ENCODE measurements at places on chromosomes 7 and 10.

GRCh38 chr10:86130737-86131475 is 235.7 kb downstream of the GRID1 start:
- no peak for DNase-seq

- no peak for DNase-seq
Measured at GRCh38 chr7:18288322-18289037, 207.1 kb upstream of the HDAC9 start.

GRCh38 chr10:8079126-8079525 is 24.6 kb downstream of the GATA3 start:
- DNase-seq: no peak

GRCh38 chr10:1130995-1131790 is 75.0 kb downstream of the WDR37 start:
- DNase-seq: no peak

DNA sequence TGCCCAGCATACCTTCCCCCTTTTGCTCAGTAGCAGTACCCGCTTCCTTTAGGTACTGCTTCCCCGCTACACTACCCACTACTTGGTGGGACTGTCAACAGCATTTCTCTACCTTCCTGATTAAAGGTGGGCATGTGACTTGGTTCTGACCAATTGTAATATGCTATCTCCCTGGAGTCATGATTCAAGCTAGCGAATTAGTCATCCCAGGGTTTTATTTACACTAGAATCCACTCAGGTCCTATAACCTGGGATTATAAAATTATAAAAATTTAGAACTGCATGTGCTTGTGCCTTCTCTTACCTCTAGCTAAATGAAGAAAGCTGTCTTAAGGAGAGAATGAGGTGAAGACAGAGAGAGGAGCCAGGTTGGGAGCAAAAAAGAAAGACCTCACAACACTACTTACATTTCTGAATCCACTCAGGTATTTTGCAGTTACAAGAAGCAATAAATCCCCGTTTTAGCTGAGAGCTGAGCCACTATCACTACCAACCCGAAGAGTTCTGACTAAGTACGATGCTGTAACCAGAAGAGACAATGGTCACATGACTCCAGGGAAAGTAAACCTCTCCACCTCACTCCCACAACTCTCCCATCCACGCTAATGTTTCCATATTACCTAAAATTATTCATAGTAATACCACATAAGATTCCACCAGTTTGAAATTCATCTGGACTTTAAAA is 9.7 kb downstream of the GBX1 start:
- DNase-seq: no peak

- no peak for DNase-seq
Measured at GRCh38 chr7:99473315-99473596, 566 bp downstream of the ZNF789 start.

GRCh38 chr7:48074204-48074654 is 14.8 kb upstream of the UPP1 start:
- DNase-seq: no peak

DNA sequence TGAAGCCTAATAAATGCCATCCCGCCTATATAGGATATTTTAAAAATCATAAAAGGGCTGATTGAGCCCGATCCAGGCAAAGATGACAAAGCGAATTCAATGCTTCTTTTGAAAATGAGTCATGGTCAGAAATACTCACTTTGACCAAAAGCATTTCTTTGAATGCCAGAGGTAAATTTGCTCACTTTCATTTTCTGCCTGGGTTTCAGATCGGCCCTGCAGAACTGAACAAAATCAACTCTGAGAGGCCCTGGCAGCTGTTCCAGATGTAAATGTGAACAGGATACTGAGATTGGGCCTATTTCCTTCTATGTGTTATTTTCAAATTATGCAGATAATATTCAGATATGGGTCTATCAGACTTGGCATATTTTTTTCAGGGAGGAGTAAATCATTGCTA is 114.8 kb upstream of the ARID5B start:
- DNase-seq: no peak

- no peak for DNase-seq
Measured at GRCh38 chr7:5532536-5533335, 109.1 kb upstream of the TNRC18 start.

DNA sequence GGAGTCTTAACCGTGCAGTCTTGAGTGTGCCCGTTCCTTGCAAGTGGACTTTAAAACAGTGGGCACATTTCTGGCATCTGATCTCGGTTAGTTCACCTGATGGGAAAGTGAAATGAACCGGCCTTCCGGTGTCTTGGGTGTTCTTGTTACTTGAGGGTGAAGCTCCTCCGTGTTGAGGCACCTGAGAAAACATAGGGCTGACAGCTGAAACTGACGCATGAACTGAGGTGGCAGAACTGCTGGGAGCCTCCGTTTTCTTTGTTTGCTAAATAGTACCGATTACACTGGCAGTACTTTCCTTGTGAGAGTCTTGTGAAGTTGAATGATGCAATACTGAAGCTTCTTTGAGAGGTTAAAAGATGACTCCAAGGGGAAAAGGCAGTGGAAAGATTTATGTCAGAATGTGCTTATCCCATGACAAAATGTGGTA is 62.8 kb upstream of the SAMD8 start:
- no peak for DNase-seq

GRCh38 chr10:53918755-53919154 is 882.3 kb downstream of the PCDH15 start:
- no peak for DNase-seq

DNA sequence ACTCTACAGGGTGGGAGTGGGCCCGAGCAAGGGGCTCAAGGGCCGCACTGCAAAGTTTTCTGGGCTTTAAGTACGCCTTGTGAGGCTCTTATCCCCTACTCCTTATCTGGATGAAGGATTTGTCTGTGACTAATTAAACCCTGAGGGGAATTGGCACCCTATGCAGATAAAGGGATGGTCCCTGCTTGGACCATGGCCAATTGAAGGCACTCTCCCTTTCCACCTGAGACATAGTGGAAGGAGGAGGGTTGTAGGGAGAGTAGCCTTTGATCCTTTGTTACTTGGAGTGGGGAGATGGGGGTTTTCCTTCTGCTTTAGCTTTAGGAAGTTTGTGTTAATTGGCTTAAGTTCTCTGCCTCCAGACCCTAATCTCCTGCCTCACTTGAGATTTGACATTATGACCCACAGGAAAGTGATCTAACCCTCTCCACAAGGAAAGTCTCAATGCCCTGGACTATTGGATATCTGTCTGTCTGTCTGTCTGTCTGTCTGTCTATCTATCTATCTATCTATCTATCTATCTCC is 1158.8 kb upstream of the SORCS1 start:
- DNase-seq: no peak

DNA sequence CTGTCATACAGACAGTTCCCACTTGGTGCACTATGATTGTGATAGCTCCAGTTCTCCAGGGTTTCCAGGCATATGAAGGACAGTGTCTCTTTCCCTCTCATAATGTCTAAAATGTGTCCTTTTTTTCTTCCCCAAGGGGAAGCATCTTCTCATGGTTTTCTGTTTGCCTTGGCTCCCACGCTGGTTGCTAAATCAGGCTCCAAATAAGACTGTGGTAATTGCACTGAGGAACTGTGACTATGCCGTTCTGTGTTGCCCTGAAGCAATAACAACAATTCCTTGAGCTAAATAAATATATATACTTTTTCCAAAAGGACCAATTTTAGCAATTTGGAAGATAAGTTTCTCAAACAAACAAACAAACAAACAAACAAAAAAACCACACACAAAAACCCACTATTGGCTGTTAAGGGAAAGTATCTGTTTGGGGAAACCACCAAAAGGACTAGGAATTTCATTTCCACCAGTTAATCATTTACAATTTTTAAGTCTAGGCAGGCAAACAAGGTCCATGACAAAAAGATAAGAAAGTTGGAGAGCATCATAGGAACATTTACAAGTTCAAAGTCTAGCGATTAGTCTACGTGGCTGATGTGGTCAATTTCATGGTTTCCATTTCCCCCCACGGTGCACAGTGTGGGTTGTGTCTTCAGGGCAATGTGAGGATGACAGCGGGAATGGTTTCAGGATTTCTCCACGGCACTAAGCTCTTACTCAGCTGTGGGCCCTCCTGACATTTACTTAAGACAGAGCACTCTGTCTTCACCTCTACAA is 62.4 kb downstream of the THNSL1 start:
- no peak for DNase-seq

DNA sequence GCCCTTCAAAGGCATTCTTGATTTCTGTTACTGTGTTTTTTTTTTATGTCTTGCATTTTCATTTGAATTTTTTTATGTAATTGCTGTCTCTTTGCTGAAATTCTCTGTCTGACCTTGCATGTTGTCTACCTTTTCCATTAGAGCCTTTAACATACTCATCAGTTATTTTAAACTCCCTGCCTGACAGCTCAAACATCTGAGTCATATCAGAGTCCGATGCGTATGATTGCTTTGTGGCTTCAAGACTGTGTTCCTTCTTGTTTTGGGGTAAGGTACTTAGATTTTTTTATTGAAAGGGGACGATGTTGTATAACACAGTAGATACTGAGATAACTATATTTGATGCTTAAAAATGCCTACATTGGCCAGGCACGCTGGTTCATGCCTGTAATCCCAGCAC is 9.7 kb upstream of the TARP start:
- DNase-seq: no peak

- DNase-seq: no peak
Measured at GRCh38 chr10:7407368-7408290, 3.2 kb downstream of the SFMBT2 start.

DNA sequence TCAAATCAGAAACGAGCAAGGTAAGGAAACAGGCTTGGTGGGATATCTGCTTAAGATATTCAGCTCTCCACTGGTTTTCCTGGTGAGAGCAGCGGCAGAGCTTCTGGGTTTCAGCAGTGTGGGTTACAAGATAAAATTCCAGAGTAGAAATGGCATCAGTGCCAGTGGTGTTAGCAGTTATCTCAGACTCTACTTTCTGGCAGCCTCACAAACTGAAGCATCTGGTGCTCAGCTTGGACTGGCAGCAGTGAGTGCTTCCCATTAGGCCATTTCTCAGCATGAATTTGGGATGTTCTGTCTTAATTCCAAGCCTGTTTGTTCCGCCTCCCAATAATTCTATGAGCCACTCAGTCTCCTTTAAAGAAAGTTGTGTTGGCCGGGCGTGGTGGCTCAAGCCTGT is 6.9 kb upstream of the GSTO2 start:
- DNase-seq: no peak

- no peak for DNase-seq
Measured at GRCh38 chr10:86137561-86137960, 229.0 kb downstream of the GRID1 start.

DNA sequence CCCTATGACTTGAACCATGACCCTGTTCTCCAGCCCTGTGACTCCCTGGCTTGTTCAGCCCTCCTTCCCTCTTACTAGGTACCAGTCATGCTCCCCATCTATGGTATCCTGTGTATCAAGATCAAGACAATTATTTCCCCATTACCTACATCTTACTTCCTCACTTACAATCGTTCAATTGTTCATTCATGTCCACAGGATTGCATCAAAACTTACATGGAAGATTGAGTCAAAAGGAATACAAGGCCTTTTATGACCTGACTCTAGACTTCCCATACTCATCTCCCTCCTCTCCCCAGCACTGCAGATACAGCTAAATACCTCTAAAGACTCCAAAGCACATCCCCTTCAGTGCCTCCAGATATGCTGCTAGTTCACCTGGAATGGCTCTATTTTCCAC is 109.2 kb downstream of the CTTNBP2 start:
- no peak for DNase-seq

GRCh38 chr7:24972166-24972477 is 7.9 kb downstream of the OSBPL3 start:
- DNase-seq: no peak

GRCh38 chr10:78687626-78688025 is 381.1 kb upstream of the ZMIZ1 start:
- no peak for DNase-seq

DNA sequence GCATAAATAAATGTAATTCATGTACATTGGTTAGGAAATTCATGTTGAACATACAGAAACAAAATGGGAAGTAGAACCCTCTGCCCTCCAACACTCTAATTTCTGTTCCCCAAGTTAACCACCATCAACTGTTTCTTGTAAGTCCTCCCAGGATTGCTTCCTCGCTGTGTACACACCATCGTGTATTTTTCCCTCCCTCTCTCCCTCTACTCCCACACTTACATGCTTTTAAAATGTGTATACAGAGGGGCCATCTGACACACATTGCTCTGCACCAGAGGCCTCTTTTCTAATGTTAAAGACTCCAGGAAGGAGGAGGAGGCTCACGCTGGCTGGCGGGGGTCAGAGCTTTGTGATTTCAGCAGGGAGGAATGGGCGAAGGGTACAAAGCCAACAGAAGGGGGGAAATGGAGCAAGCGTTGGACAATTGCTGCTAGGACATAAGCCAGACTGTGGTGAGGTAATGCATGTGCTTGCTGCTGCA is 1.9 kb upstream of the EPHA1 start:
- DNase-seq: no peak

GRCh38 chr10:16644146-16644545 is 122.5 kb upstream of the C1QL3 start:
- no peak for DNase-seq

- no peak for DNase-seq
Measured at GRCh38 chr10:35795131-35795824, 153.2 kb upstream of the FZD8 start.

- no peak for DNase-seq
Measured at GRCh38 chr7:12719141-12719919, 31.9 kb downstream of the ARL4A start.

DNA sequence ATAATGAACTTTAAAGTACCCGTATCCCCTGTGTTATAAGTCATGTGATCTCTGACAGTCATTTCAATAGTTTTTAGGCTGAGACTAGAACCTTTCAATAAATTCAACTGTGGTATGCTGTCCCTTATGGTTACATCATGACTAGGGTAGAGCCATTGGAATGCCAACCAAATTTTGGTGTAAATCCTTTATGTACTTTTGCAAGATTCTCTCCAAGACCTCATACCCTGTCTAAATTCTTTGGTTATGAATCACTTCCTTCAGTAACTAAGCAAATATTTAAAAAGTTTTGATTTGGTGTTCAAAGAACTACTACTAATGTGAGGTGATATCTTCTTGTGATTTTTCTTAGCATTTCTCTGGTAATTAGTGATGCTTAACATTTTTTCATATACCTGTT is 20.8 kb upstream of the OR6B1 start:
- no peak for DNase-seq

GRCh38 chr7:112942981-112943380 is 143.6 kb downstream of the GPR85 start:
- no peak for DNase-seq

DNA sequence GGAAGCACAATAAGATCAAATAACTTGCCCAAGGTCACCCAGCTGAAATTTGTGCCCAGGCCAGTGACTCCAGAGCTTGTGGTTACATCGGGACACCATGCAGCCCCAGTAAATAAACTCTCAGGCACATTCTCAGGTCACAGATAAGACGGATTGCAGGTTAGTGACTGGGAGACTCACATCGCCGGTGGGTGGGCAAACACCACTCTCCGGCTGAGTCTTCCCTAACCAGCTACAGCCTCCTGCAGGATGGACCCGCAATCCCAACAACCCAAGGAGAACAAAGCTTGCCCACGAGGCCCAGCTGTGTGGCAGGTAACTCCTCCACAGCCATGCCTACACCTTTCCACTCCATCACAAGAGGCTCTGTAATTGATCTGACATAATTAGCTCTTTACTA is 81.7 kb upstream of the EFCAB10 start:
- DNase-seq: no peak

- DNase-seq: no peak
Measured at GRCh38 chr10:4691301-4691700, 134.7 kb upstream of the AKR1E2 start.
